ENCODE measurements at places on chromosomes 13 and 19.

DNA sequence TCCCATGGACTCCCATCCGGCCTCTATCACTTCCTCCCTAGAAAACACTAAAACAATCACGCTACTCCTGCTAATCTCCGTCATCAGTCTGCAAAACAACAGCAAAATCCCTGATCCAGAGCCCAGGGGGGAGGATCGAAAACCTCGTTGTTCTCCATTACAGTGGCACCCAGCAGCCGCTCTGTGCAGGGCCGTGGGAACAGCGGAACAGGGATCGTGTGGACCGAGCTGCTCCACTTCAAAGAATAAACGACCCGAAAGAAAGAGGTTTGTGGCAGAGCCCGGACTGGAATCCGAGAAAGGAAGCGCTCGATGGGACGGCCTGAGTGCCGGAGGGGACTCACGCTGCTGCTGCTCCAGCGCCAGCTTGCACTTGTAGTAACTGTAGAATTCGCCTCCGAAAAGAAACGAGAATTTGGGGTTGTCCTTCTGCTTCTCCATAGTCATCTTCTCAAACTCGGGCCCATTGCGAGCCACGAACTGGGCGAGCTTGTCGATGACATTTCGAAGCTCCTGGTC is 652 bp downstream of the CHERP start:
- no peak for DNase-seq

DNA sequence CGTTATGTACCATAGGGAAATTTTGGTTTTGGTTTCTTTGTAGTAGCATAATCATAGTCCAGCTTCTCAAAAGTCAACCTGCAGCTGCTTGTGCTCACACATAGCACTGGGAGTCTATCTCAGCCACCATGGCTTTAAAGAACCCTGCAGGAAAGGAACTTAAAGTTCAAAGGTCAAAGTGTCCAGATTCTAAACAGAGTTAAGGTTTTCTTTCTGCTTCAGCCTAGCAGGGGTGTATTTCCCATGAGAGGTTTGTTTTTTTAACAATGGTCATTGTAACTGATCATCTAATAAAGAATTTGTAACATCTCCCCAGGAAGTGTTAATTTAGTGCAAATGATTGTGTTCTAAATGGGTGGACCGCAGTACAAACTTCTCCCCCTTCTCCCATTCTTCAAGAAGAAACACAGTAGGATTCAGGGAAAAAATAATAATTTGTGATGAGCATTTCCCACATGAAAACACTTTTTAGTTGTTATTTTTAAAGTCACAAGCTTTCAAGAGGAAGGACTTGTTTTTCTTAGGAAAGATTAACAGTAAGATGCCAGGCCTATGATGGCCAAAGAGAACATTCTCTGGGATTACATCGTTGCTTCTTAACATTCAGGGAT is 168.0 kb downstream of the EFNB2 start:
- DNase-seq, result no peak

- DNase-seq, result peak; percentile 82
These were observed at the start of the genes PRDX2 and THSD8 for GRCh38 chr19:12801466-12802266. TSS of gene PRDX2 (minus strand) at chr19:12801800. CDS start at chr19:12801261, 539 bp downstream. TSS of gene THSD8 (plus strand) at chr19:12802069. CDS start at chr19:12802072, 3 bp downstream.

DNA sequence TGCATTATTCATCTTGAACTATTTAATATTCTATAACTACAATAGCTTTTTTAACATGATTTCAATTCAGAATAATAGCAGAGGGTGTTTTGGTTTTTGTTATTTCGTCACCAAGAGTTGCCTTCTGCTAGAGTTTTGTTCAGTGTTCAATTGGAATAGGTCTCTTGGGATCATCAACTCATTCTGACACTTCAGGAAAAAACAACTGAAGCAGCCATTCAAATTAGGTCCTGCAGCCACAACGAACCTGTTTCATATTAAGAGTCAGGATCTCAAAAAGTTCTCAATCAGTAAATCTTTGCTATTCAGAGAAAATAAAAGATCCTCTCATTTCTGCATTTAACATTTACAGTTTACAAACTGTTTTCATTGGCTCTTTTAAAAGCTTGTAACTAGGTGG is 2.4 kb upstream of the CHAMP1 start:
- no peak for DNase-seq

- DNase-seq, result no peak
These were observed 1239.8 kb upstream of the MIR17HG start for GRCh38 chr13:90107661-90108060.

Measured in SW480 (cell line).